Mesenteric fat pad (tissue), 1 donor: ENCODE measurements at places on chromosomes 12 and 14.

- DNase-seq, result no peak
Measured at GRCh38 chr14:105015242-105015641, 5.6 kb downstream of the CDCA4 start.

- no peak for DNase-seq
Measured at GRCh38 chr12:32567296-32567674, 111.8 kb upstream of the DNM1L start.

DNA sequence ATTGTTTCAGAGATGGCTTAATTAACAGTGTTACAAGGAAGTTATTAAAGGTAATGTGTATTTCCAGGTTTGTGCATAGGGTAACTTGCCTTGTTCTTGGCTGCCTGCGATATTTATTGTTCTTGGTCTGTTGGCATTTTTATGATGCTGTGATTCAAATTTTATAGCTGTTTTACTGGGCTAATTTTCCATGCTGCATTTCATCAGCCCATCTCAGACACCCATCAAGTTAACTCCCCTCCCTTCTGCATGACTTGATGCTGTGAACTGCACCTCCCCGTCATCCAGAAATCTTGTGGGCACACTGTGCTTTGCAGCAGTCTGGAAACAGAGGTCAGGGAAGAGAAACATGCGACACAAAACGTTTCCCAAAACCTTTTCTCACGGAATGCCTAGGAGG is 1049.2 kb downstream of the AACS start:
- no peak for DNase-seq

DNA sequence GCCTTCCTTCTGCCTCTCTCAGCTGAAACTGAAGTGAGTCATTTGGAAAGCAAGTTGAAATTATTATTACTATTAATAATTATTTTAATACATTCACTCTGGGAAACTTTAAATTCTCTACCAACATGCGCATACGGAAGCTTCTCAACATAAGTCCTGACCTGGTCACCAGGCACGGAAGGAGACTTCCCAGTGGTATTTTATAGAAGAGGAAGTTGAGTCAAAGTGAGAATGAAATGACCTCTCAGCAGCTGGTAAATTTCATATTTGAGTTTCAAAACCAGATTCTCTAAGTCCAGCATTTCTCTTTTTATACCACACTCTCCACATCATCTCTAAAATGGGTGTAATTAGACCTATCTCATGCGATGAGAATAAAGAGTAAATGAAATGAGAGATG is 747.4 kb downstream of the VRK1 start:
- DNase-seq, result no peak

DNA sequence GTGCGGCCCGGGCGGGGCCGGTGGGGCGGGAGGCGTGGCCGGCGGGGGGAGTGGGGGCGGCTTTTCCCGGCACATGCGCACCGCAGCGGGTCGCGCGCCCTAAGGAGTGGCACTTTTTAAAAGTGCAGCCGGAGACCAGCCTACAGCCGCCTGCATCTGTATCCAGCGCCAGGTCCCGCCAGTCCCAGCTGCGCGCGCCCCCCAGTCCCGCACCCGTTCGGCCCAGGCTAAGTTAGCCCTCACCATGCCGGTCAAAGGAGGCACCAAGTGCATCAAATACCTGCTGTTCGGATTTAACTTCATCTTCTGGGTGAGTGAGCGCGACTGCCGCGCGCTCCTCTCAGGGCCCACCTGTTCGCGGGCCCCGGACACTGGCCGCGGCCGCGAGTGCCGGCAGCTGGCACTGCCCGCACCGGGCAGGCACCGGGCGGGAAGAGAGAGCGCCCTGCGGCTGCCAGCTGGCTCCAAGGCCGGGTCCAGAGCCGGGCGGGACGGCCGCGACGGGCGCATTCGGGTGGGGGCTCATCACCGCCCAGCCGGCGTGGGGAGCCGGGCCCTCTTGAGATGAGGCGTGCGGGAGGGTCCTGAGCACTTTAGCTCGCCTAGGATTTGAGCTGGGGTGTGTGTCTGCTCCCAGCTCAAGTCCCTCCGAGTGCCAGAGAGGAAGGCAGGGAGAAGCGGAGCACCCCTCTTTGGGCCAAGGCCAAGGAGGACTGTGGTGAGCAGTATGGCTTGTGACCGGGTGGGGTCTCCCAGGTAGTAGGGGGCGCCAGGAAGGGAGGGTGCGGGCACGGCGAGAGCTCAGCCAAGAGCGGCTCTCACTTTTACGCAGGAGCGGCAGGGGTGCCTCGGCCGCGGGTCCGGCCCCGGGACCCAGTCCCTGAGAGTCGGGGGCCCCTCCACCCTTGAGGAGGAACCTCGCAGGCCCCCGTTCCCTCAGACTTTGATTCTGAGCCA is at the start of gene CD9:
Gene CD9 (plus strand): TSS at position 145 of the 957 bp plus-strand sequence. CDS start 100 bp downstream, at position 245.
- no peak for DNase-seq

DNA sequence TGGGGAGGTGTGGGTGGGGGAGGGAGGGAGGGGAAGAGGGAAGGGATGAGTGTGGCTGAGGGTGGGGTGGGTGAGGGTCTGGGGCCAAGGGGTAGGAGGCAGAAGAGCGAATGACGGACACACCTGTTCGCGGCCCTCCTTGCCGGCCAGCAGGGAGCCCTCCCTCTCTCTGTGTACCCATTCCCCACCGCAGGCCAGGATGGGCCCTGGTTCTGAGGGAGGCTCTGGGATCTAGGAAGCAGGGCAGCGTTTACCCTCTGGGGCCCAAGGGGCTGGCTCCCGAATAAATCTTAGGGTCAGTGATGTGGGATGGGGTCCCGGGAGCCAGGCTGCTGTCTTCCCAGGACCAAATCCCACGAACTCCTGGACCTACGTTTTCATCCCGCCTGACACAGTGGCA is 46.0 kb upstream of the ESRRB start:
- DNase-seq, result no peak

- no peak for DNase-seq
Measured at GRCh38 chr12:2335513-2335912, 282.7 kb downstream of the CACNA1C start.

DNA sequence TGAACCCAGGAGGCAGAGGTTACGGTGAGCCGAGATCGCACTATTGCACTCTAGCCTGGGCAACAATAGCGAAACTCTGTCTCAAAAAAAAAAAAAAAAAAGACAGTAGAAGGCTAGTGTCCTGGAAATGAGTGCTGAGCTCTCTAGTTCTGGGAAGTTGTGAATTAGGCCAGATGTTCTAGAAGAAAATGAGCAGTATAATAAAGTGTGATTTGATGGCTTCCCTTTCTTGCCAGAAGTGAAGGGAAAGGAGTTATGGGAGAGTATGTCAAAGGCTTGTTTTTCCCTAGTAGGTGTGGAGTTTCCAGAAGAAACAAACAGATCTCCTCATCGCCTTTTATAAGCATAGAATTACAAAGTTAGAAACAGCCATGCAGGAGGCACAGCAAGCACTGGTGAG is 20.5 kb downstream of the RNF212B start:
- no peak for DNase-seq

GRCh38 chr12:6392504-6392903 is 8.5 kb downstream of the LTBR start:
- no peak for DNase-seq

DNA sequence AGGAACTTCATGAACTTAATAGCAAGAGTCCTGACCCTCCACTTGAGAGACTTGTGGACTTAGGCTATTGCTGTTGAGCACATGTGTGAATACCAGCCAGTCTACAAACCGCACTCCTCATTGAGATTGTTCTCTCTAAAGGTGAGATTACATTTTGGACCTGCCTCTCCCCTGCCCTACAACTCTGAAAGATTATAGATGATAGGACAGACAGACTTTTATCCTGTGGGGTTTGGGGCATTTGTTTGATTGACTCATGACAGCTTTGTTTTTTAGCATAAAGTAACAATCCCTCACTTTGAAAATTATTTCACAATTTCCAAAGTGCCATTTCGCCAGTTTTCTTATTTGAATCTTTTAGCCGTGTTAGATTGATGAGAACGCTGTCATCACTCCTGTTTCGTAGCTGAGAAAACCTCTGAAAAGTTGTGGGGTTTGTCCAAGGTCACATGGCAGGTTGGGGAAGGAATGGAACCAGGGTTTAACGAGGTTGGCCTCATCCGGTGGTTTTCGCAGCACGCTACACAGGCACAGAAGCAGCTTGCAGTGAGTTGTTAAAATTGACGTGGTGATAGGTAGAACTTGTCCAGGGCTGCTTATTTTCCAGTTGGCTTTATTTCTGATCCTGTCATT is 836 bp downstream of the EVL start:
- no peak for DNase-seq

GRCh38 chr12:73112035-73112816 is 840.1 kb downstream of the TRHDE start:
- DNase-seq, result no peak

- DNase-seq, result no peak
Measured at GRCh38 chr12:64687816-64688215, 71.4 kb downstream of the GNS start.

GRCh38 chr12:24705741-24706358 is 243.1 kb downstream of the BCAT1 start:
- DNase-seq, result no peak

DNA sequence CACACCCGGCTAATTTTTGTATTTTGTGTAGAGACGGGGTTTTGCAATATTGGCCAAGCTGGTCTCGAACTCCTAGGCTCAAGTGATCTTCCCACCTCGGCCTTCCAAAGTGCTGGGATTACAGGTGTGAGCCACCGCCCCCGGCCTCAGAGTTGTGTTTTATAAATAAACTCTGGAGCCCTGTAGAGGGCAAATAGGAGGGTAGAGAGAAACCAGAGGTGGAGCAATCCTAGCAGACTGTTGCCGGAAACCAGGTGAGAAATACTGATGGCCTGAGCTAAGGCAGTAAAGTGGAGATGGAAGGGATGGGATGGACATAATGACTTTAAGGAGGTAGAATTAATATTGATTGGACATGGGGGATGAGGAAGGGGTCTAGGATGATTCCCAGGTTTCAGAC is 2.7 kb upstream of the HSD17B6 start:
- DNase-seq, result no peak

GRCh38 chr12:16272222-16272621 is 5.3 kb downstream of the SLC15A5 start:
- DNase-seq, result no peak

DNA sequence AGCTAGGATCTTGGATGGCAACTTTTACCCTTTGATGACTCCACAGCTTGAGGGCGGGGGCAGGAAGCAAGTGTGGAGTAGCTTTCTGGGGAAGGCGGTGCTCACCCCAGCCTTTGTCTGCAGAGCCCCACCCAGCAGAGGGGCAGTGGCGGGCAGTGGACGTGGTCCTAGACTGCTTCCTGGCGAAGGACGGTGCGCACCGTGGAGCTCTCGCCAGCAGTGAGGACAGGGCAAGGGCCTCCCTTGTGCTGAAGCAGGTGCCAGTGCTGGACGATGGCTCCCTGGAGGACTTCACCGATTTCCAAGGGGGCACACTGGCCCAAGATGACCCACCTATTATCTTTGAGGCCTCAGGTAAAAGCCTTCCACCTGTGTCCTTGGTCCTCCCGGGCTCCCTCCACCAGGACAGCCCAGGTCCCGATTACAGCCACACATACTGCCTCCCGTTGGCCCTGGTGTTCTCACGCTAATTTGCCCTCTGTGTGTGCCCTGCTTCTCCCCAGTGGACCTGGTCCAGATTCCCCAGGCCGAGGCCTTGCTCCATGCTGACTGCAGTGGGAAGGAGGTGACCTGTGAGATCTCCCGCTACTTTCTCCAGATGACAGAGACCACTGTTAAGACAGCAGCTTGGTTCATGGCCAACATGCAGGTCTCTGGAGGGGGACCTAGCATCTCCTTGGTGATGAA is 1.2 kb downstream of the TAPBPL start:
- DNase-seq, result peak; percentile 89

DNA sequence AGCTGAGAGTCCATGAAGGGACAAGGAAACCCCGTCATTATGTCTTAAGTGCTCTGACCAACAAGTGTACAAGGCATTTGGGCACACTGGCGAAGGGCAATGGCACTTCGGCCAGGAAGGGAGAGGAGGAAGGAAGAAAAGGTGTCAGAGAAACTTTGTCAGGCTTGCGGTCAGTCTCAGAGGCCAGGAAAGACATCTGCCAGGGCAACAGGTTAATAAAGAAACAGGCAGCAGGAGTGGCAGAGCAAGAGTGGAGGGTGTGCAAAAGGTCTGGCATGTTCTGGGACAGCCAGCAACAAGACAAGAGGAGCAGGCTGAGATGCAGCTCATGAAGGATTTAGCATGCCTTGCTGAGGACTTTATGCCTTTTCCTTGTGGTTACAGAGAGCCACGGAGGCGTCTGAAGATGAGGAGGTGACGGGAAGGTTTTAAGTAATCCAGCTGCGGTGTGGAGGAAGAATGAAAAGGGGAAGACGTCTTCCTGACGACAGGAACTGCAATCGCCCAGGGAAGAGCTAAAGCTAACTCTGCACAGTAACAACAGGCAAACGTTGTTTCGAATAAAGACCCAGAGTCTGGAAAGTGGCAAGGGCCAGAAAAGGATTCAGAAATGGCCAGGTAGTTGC is 13.1 kb downstream of the APPL2 start:
- no peak for DNase-seq

- DNase-seq, result no peak
Measured at GRCh38 chr12:20361416-20361815, 6.9 kb upstream of the PDE3A start.

- peak; percentile 51 for DNase-seq
Measured at GRCh38 chr14:96058576-96059200, 19.5 kb downstream of the C14orf132 start.

DNA sequence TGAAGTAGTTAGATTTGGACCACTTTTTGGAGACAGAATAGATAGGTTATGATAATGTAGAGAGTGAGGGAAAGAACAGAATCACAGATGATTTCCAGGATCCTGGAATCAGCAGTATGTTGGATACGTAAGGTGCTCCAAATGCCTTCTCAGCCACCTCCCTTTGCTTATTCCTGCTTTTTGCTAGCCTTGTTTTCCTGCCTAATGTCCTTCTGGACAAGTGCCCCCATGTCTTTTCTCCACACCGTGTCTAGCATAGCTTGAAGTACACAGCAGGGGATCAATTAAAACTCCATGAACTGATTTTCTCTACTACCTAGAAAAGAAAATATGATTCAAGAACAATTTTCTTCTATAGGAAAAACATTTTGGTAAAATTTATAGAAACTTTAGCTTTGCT is 144.0 kb downstream of the SYT1 start:
- DNase-seq, result no peak

DNA sequence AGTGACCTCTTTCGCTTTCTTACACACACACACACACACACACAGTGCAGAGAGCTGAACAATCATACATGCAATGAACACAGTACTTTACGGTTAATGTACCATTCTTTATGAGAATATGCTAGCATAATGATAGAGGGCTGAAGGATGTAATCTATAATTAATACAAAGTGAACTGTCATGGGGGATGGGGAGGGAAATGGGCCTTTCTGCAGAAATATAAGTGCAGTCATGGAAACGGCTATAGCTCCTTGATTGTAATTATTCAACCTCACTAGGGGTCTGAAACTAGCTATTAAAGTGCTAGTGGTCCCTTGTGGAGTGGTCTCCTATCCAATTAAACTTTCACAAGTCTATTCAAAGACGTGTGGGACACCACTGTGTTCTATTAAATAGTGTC is 443.2 kb upstream of the FOXG1 start:
- DNase-seq, result no peak

GRCh38 chr14:38527502-38527878 is 271.6 kb upstream of the CLEC14A start:
- no peak for DNase-seq

GRCh38 chr12:75488553-75488952 is 8.0 kb downstream of the GLIPR1 start:
- no peak for DNase-seq

GRCh38 chr14:26400373-26400772 is 197.5 kb downstream of the NOVA1 start:
- DNase-seq, result no peak
